ENCODE measurements at places on chromosomes 16 and 17. TPM values are rescaled to one million over a fixed set of nuclear protein-coding genes. Genes with fewer than 3 reads are reported as not detected.

Gene KRTAP4-12
- total RNA-seq, result not detected

Gene CPHXL2
- not detected for total RNA-seq

DNA sequence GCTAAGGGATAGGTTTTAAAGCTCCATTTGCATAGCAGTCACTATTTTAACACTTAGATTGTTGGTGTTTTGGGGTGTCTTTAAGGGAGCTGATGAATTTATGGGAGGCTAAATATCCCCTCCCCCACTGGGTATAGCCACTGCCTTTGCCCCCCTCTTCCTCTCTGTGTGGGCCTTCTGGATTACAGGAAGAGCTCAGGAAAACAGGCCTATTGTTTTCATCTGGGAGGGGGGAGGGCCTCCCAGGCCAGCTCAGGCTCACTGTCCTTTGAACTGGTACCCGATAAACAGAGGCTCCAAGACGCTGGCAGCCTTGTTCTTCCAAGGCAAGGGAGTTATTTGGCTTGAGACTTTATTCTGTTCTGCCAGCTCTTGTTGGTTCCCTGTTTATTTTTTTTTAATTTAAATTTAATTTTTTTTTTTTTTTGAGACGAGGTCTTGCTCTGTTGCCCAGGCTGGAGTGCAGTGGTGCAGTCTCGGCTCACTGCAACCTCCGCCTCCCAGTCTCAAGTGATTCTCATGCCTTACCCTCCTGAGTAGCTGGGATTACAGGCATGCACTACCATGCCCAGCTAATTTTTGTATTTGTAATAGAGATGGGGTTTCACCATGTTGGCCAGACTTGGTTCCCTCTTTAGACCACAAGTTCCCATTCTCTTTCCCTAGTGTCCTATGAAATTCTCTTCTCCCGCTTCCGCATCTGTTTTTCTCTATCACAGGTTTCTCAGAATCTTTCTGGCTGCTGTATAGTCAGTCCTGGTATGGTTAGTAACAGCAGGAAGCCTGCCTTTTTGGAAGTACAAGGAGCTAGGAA is 25.1 kb downstream of the MINK1 start:
- DNase-seq, result peak; percentile 33

Gene NR1D1
- 3.2 TPM for total RNA-seq

Gene TMIGD1
- not detected for total RNA-seq

Gene DPEP2
- 12.2 TPM for total RNA-seq

Gene CCL14
- total RNA-seq, result 25.3 TPM

- no peak for DNase-seq
Observed at GRCh38 chr16:27907457-27907972, 156.0 kb downstream of the GSG1L start.

GRCh38 chr17:57892146-57892819 is 42.4 kb upstream of the MRPS23 start:
- DNase-seq, result peak; percentile 96

GRCh38 chr17:41536741-41537613 is 8.9 kb upstream of the KRT19 start:
- DNase-seq, result no peak

DNA sequence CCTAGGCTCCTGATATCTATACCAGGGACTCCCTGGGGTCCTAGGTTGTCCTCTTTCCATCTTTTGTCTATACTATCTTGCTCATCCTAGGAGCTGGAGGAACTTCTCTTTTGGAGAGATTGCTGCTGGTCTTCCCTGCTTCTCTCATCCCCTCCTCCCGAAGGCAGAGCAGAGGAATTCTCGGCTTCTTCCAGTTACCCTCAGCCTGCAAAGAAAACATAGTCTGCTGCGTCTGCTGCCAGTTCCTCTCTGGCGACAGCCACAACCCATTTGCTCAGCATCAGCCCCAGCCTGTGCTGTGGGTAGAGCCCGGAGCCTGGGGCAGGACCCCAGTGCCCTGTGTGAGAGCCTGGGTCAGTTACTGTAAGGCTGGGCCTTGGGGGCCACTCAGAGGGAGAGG is 21.5 kb upstream of the DYNLL2 start:
- peak; percentile 34 for DNase-seq

GRCh38 chr16:65663774-65664173 is 541.9 kb upstream of the CDH11 start:
- DNase-seq, result no peak

DNA sequence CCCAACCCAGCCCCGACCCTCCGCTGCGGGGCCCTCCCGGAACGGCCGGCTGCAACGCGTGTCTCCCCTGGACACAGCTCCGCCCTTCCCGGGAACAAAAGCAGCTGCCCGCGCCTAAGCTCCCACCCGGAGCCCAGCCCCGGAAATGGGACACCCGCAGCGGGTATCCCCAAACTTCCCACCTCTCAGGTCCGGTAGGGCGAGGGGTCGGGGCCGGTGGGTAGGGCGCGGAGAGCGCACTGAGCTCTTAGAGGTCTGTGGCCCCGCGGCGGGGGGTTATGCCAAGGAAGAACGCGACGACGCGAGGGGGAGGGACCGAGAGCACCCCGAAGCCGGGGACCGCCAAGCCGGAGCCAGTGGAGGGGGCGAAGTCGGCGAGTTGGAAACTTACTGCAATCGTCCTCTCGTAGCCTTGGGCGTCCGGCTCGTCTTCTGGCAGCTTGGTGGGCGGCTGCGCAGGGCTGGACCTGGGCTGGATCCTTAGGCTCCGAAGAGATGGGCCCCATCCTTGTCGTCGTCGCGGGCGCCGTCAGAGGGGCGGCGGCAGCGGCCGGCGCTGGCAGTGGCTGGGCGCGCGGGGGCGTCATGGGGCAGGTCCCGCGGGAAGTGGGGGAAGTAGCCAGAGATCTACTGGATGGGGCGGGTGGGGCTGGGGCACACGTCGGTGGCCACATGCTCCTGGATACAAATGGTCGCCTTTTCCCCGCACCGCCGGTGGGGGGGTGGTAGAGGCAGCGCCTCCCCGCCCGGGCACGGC is 6.9 kb downstream of the USP6 start:
- DNase-seq, result peak; percentile 65

Gene PYDC1
- not detected for total RNA-seq

GRCh38 chr16:28259091-28259780 is 33.1 kb upstream of the SBK1 start:
- DNase-seq, result no peak

DNA sequence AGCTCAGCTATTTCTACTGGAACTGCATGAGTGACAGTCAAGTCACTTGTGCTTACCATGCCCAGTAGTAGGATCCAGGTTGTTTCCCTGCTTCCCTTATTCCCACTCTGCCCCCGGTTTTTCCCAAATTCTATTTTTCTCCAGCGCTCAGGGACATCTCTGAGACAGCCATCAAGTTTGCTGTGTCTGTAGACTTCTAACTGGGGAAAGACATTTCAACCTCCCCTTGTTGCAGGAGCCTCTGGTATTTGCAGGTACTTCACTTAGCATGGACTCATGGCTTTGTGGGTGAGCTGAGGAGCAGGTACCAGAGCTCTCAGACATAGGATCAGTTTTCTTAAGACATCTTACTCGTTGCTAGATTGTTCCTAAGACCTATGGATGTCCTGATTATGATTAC is 801.6 kb upstream of the RBFOX1 start:
- DNase-seq, result no peak

DNA sequence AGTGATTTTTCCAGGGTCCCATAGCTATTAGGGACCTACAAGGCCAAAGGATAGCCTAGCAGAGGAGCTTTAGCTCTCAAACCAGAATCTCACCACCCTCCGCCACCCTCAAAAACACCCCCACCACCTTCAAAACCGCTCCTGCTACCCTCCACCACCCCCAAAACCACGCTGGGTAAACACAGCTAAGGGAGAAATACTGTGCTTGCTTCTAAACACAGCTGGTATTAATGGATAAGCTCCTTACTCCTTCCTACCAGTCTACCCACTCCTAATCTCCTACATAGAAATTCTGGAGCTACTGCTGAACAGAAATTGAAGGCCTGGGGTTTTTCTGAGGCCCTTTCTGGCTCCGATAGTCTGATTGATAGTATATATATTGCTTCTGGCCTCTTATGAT is 2.2 kb upstream of the LPCAT2 start:
- no peak for DNase-seq

DNA sequence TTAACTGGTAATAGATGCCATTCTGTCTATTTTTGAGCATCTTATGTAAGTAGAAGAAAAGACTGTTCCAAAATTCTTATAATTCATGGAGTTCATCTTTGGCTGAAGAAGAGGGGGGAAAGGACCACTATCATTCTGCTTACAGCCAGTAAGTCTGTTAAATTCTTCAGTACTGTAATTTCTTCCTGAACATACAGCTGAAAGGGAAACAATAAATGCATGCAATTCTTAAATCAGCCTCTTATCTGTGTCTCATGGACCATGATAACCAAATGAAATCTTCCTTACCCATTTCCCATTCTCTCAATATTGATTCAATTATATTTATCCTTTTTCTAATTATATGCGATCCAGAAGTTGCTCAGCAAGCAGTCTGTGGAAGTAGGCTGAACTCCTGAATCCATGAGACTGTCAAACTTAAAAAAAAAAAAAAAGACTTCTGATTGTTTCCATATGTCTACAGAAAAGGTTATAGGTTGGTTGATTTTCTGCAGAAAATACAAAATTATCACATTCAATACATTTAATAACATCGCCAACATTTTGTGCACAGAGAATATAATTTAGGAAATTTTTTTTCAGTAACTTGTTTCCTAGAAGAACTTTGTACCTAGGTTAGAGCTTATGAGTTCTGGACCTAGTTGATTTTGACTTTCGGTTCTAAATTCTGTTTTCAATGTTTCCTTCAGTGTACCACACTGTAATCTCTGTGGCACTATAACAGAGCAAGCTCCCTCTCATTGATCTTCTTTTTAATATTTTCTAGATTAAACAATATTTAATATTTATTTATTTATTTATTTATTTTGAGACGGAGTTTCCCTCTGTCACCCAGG is 1.2 kb upstream of the ABCA9 start:
- DNase-seq, result no peak

GRCh38 chr16:20902426-20902825 is 1.9 kb downstream of the LYRM1 start:
- no peak for DNase-seq

Gene PRRT2
- 6.5 TPM for total RNA-seq

GRCh38 chr16:20696618-20697017 is 862 bp downstream of the ACSM1 start:
- no peak for DNase-seq

DNA sequence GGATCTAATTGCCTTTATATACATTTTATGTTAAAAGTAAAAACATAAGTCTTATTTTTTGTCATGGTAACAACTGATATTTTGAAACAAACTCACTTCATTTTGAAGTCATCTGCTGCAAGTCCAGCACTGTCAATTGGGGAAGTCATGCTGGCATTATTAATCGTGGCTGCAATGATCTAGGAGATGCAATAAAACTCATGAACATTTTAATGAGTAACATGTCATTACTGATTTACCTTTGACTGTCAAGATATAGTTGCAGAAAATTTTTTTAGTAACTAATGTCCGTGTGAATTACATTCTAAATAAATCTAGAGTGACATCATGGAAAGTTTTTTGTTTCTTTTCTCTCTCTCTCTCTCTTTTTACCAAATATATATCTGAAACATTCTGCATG is 17.3 kb upstream of the KRT24 start:
- no peak for DNase-seq

DNA sequence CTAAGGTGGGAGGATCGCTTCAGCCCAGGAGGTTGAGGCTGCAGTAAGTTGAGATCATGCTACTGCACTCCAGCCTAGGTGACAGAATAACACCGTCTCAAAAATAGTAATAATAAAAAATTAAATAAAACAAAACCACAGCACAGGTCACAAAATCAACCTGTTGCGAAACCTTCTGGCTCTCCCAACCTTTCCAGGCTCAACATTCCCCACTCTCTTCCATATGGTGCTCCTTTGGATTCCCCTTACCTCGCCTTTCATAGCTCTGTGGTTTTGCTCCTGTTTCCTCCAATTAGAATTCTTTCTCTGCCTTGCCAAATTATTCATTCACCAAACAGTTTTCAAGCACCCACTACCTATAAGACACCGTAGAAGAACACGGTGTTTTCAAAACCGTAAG is 4.7 kb downstream of the ZDHHC7 start:
- no peak for DNase-seq

GRCh38 chr16:51500306-51500705 is 349.2 kb upstream of the SALL1 start:
- no peak for DNase-seq

Gene KRTAP16-1
- total RNA-seq, result not detected

DNA sequence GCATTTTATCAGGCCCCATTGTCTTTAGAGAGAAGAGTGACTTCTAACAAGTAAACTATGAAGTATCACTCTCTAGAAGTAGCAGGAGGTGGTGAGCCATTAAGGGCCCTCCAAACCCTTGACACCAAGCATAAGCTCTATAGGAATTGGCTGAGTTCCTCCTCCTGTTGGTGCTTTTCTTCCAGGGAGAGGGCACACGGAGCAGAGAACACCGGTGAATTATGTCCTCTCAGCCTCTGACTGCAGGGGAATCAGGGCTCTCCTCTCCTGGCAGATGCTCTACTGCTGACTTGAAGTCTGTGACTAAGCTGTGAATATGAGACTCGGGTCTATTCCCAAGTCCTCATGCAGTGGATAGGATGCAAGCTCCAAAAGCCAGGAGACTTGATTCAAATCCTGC is 32.3 kb downstream of the CHD9 start:
- no peak for DNase-seq

GRCh38 chr17:60102632-60103096 is 23.9 kb upstream of the HEATR6 start:
- peak; percentile 69 for DNase-seq

GRCh38 chr17:37671824-37672547 is 28.7 kb upstream of the DDX52 start:
- DNase-seq, result no peak

- DNase-seq, result peak; percentile 33
Observed at GRCh38 chr17:48795444-48796162, 21.4 kb downstream of the TTLL6 start.

DNA sequence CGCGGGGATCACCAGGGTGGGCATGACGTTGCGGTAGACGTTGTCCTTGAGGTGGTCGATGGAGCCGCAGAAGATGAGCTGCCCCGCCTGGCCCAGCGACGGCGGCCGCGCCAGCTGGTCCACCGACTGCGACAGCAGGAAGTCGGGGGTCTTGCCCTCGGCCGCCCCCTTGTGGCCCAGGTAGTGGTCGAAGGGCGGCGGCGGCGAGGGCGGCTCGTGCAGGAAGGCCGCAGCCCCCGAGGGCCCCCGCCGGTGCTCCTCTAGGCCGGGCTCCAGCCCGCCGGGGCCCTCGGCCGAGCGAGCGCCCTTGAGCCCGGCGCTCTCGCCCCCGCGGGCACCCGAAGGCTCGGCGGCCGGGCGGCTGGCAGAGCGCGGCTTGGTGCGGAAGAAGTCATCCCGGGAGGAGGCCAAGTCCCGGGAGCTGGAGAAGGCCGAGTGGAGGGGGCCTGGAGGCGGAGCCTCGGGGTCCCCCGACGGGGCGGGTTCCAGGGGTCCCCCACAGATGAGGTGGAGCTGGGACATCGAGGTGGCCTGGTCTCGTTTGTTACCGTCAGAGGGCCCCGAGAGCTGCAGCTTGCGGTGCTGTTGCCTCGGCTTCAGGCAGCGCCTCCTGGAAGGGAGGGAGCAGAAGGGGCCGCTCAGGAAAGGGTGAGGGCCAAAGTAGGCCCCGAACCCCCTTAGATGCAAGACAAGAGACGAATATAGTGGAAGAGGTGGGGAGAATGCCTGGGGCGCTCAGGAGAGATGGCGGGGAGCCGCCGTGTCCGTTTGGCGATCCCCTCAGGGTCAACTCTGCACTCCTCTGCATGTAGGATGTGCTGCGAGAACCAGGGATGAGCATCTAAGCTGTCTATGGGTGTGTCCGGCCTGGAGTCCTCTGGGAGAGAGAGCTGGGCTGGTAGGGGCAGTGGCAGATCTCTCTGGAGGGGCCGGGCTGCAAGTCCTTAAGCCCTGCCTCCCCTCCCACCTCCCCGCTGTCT is 8.8 kb downstream of the FAM171A2 start:
- DNase-seq, result no peak
